ENCODE measurements at places on chromosomes 5 and 9.

- no peak for DNase-seq
Measured at GRCh38 chr5:73158313-73158712, 14.7 kb upstream of the TMEM174 start.

- no peak for DNase-seq
Measured at GRCh38 chr5:14063138-14063537, 80.0 kb upstream of the TRIO start.

- DNase-seq = no peak
Measured at GRCh38 chr5:173733021-173733420, 116.6 kb upstream of the BOD1 start.

- DNase-seq = no peak
Measured at GRCh38 chr5:76422227-76422626, 19.1 kb downstream of the IQGAP2 start.

- DNase-seq = no peak
Measured at GRCh38 chr9:90301277-90301653, 341.4 kb downstream of the DIRAS2 start.

- DNase-seq = no peak
Measured at GRCh38 chr5:30479104-30479503, 714.4 kb upstream of the CDH6 start.

- no peak for DNase-seq
Measured at GRCh38 chr5:142411656-142412425, 87.0 kb upstream of the SPRY4 start.

GRCh38 chr5:78062645-78063044 lies 231.9 kb downstream of the AP3B1 start:
- no peak for DNase-seq

- no peak for DNase-seq
Measured at GRCh38 chr9:133987946-133988665, 4.0 kb downstream of the VAV2 start.

GRCh38 chr5:119301906-119302305 lies 53.9 kb upstream of the TNFAIP8 start:
- DNase-seq = no peak

GRCh38 chr9:100087218-100087617 lies 11.6 kb downstream of the ERP44 start:
- no peak for DNase-seq

DNA sequence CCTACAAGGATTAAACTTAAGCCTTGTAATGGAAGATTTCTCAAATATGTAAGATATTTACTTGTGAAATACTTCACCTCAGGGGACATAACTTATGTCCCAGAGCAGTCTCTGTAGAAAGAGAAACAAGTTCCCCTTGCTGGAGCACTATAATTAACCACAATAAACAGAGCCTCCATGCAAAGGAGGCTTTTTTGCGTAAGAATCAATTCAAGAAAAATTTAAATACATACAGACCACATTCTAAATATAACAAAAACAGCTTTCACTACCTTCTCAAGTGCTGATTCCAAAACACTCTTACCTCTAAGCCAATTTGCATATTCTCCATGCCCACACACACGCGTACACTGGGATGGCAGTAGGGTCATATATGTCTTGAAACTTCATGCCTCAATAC lies 30.7 kb upstream of the CCNB1 start:
- DNase-seq = no peak

- no peak for DNase-seq
Measured at GRCh38 chr5:160367885-160368284, 2.5 kb downstream of the C1QTNF2 start.
